Right forelimb (tissue), 1 donor: ENCODE measurements at places on chromosomes 7 and 10.

- DNase-seq, result no peak
Measured at GRCh38 chr7:16268821-16269768, 152.2 kb downstream of the CRPPA start.

DNA sequence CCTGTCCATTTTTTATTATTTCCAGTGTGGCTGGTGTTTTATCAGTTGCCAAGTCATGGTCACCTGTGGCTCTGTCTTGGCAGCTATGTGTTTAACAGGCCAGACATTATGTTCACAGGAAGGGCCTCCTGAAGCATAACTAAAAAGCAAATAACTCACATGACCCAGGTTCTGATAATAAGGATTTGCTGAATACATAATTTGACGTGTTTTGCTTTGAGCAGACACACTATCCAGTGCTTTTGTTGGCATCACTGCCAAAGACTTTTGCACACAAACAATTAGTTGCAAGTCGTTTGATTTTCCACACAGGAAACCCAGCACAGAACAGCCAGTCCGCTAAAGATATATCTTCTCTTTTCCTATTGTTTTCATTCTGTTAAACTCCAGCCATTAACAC, 173.6 kb downstream of the ARL4A start:
- no peak for DNase-seq

GRCh38 chr7:45720989-45721388, 146.8 kb downstream of the ADCY1 start:
- DNase-seq, result no peak

DNA sequence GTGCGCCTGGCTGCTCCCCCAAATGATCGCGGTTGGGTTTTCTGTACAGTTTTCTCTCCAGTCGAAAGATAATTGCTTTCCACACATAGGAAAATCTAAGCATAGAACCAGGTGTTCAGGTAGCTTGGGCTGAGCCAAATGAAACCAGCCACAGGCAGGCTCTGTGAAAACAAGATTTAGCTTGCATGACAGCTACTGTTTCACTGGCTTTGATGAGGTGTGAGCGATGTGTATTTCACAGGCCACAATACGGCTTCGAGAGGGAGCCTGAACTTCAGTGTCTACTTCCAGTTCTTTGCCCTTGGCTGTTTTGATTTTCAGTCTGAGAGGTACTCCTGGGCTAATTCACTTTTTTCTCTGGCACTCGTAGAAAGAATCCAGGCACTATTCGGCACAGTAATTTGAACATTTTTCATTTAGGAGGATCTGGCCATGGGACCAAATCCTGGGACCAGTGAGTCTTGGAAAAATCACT, 110.5 kb downstream of the JCAD start:
- peak; percentile 63 for DNase-seq

- no peak for DNase-seq
Measured at GRCh38 chr10:103850572-103850895, 4.8 kb downstream of the SH3PXD2A start.

DNA sequence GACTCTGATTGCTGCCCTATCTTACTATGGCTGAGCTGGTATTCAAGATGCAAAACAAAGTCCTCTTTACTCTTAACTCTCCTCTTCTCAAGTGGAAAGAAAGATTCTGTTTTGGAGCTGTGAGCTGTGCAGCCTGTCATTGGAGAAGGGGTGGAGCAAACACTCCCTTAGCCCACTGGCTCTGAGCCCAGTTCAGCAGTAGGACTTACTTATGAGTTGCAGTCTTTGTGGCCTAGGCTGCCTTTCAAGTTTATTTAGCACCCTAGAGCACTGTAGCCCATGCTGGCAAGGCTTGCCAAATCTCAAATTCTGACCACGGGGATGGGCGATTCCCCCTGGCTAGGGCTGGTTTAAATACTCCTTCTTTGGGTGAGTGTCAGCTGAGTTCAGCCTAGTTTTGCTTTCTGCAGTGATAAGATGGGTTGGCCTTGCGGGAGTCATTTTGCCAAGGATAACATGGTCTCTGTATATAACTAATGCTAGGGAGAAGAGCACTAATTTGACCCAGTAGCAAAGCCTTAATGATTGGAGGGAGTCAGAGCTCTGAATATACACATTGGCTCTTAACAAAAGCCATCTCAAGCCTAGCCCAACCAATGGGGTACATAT, 110.2 kb downstream of the MYO3A start:
- DNase-seq, result peak; percentile 60

DNA sequence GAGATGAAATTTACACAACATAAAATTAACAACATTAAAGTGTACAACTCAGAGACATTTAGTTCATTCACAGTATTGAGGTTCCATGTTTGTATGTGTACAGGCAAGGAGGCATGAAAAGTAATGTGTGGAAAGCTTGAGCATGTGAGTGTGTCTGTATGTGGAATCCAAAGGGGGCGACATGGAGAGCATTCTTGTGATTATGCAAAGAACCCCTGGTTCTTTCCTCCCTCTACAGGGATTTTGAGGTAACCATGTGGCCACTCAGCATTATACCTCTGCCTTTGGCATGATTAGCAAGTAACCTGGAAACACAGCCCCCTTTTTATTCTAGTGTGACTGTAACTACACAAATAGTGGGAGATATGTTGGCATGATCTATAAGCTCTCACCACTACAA, 21.0 kb downstream of the OR2F1 start:
- DNase-seq, result no peak

DNA sequence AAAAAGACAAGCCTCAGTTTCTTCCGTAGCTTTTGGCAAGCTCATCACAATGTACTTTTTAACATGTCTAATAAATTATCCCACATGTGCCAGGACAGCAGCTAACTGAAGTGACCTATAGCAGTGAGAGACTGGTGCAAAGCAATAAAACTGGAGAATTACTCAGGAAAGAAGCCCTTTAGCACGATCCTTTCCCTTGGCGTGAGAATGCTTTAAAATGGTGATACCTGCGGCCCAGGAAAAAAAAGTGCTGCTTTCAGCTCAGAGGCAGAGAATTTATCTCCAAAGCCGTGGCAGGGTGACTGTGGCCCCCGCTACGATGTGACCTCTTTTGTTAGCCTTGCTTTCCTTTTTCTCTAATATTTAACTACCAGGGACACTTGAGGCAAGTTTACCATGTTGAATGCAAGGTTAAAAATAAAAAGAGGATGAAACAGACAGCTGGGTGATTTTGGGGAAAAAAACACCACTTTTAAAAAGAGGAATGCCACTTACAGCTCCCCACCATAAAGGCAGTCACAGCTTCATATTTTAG, 184.0 kb downstream of the FANK1 start:
- DNase-seq, result no peak

GRCh38 chr7:12965767-12966166, 278.3 kb downstream of the ARL4A start:
- no peak for DNase-seq

DNA sequence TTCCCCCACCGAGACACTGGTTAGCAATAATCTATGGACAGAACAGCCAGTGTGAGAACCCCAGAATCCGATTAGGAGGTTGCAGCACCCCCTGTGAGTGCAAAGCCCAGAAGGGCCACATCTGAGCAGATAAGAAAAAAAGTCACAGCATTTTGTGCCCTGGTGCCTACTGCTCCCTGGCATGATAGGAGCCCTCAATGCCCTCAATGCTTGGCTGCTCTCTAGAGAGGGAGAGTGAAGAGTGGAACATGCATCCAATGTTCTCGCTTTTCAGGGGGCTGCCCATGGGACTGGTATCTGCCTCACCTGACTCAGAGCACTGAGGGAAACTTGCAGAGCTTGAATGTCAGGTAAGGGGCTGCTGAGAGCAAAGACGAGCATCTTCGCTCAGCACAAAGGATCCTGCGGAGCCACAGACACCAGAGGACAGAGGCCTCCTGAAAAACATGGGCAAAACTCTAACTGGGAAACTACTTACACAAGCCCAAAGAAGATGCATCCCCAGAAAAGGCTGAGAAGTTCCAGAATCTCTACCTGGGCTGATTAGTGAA, 98.0 kb upstream of the FAM20C start:
- DNase-seq, result no peak

- DNase-seq, result peak; percentile 48
Measured at GRCh38 chr10:12484941-12485805, 135.8 kb downstream of the CAMK1D start.

- DNase-seq, result no peak
Measured at GRCh38 chr7:46440186-46440585, 519.1 kb upstream of the IGFBP3 start.

- peak; percentile 6 for DNase-seq
Measured at GRCh38 chr10:132707121-132707775, 78.7 kb downstream of the NKX6-2 start.

GRCh38 chr7:134514663-134515062, 12.7 kb upstream of the AKR1B10 start:
- DNase-seq, result no peak

DNA sequence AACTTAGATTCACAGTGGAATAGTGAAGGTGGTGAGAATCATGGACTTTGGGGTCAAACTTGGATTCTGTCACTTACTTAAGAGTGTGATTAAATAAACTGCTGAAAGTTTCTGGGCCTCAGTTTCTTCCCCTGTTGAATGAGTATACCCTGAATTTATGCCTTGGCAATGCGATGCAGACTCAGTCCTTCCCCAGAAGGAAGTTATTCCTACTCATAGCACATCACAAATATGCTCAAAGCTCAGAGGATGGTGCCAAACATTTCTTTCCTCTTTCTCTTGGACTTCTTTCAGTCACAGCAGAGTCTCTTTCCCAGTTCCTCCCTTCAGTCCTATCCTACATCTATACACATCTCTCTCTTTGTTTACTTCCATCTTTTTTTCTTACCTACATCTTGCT, 45.1 kb downstream of the ASB4 start:
- no peak for DNase-seq

GRCh38 chr10:480498-480927, 209.0 kb downstream of the DIP2C start:
- no peak for DNase-seq

- DNase-seq, result no peak
Measured at GRCh38 chr10:44818041-44818649, 93.0 kb upstream of the TMEM72 start.

DNA sequence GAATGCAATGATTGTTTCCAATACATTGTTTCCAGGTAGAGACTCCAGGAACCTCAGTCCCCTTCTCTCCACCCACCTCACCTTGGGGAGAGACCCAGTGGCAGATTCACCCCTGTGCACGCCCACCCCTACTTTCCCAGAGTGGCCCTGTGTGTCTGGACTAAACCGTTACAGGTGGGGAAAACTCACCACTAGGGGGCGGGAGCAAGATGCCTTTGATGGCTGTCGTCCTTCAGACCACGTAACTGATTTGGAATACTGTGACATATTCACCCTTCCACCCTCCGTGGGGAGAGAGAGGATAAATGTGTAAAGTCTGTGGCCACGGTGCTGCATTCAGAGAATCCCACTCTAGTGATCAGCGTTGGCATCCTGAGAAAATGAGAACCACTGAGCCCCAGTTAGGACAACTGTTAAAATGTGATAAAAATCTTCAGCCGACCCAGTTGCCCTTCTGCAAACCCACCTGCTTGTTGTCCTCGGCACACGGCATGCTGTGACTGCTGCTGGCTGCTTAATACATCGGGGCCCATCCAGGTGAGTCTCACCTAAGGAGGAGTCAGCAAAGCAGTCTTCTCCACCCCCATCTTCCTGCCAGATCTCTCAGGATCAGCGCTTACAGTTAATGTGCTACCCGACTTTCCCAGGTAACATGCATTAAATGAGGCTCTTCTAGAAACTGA, 41.5 kb upstream of the NMT2 start:
- DNase-seq, result peak; percentile 84

GRCh38 chr7:129210256-129210988, 14.4 kb upstream of the AHCYL2 start:
- peak; percentile 88 for DNase-seq

- no peak for DNase-seq
Measured at GRCh38 chr7:44071726-44072363, 6.5 kb upstream of the PGAM2 start.

- no peak for DNase-seq
Measured at GRCh38 chr10:85921789-85922188, 444.8 kb downstream of the GRID1 start.

- DNase-seq, result no peak
Measured at GRCh38 chr7:130481898-130482297, 10.0 kb upstream of the MEST start.

- peak; percentile 78 for DNase-seq
Measured at GRCh38 chr10:79404231-79404609, 41.2 kb downstream of the ZCCHC24 start.

DNA sequence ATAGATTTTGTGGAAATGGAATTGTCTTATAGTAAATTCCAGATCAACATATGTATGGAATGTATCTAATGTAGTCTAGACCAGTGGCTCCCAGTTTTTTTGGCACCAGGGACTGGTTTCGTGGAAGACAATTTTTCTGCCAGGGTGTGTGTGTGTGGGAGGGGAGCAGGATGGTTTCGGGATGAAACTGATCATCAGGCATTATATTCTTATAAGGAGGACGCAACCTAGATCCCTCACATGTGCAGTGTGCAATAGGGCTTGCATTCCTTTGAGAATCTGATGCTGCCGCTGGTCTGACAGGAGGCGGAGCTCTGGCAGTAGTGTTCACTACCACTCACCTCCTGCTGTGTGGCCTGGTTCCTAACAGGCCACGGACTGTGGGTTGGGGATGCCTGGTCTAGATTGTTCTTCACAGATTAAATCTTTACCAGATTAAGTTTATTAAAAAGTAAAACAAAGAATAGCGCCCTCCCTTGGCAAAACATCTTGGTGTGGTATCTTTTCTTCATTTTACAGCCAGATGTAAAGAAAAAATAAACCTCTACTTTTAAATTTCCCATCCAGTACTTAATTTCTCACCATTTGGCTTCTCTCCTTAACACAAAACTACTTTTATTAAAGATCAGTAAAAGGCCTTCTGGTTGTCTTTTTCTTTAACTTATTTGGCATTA, 48.4 kb downstream of the SEPTIN7 start:
- no peak for DNase-seq

- no peak for DNase-seq
Measured at GRCh38 chr7:2938514-2939192, 94.5 kb upstream of the GNA12 start.

GRCh38 chr7:15667991-15668390, 18.5 kb downstream of the MEOX2 start:
- no peak for DNase-seq

DNA sequence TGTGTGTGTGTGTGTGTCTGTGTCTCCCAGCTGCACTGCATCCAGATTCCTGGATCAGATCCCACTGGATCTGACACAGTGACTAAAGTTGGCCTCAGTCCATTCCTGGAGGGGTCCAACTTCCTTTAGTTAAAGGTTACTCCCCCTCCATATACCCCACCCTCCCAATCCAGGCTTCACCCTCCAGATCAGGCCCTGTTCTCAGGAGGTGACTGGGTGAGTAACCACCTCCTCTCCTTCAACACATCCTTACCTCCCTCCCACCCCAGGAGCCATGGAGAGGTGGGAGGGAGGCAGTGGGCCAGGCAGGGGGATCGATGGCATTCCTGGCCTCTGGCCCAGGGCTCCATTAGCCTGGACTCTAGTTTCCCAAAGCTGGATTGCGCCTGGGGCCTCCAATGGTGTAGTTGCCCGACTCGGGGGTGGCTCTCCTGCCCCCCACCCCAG, 11.3 kb downstream of the KCNIP2 start:
- DNase-seq, result peak; percentile 32

GRCh38 chr7:43511029-43511428, 71.9 kb upstream of the STK17A start:
- no peak for DNase-seq

- DNase-seq, result no peak
Measured at GRCh38 chr7:129373651-129374428, 60.4 kb upstream of the STRIP2 start.

- no peak for DNase-seq
Measured at GRCh38 chr10:33553748-33554571, 219.5 kb upstream of the NRP1 start.
